ENCODE measurements at places on chromosomes 5 and 9.

DNA sequence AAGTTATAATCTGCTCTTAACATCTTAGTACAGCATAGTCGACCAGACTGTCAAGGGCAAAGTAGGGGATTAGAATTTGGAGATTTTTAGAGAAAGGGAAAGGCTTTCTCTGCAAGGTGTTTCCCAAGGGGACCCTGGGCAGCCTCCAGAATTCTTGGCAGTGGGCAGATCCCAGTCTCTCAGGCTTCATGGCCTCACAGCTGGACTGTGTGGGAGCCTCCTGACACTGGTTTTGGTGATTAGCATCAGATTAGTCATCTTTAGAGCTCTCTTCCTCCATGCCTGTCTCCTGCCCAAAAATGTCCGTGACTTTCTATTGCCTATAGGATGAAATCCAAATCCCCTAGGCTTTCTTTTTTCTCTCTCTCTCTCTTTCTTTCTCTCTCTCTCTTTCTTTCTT is 370.7 kb downstream of the ZSWIM6 start:
- DNase-seq: no peak

DNA sequence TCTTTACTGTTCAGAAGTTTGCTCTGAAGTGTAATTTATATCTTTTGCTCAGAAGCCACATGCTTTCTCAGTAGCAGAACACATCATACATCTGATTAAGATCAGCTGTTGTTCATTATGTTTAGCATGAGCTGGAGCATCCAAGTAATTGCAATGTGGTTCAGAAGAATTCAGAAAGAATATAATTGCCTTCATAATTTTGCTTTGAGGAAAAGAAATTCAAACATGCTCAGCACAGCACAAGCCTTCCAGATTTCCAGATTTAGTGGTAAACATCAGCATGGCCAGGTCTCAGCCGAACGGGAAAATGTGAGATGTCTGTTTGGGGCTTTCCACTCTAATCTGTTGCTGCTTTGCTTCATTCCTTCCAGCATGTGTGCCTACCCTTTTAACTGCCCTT is 65.9 kb downstream of the ITGA1 start:
- DNase-seq: no peak

DNA sequence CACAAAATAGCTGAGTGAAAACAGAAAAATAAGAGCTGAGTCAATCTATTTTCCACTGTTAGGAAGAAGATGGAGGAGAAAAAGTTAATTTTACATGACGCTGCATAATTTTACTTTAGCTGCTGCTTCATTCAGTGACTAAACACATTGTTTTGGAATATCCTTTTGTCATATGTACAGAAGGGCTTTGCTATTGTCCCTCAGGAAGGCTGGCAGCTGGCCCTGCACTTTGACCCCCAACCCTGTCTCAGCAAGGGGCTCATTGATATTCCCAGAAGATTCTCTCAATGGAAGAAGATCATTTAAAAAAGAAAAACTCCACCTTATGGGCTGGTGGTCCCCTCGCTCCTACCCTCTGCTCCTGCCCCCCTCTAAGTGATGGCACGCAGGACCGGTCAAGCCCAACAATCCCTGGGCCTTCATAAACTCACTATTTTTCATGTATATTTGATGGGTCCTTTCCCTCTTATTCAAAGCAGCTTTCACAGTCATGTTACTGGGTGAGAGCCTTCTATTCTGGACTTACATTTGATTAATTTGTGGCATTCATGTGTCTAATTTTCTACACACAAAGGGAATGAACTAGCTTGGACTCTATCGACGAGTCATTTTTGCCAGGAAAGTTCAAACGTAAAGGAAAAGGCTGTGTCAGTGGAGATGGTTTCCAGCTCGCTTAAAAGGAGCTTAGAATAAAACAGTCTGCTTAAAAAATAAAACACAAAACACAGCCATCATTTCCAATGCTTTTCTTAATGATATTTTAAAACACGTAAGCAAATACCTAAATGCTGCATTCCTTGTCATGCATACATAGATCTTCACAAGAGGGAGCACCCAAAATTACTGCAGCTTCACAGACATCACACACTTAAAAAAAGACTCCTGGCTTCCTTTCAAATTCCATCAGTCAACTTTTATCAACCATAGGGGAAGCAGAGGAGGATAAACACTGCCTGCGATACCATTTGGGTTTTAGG is 104.7 kb downstream of the EFNA5 start:
- no peak for DNase-seq

GRCh38 chr9:89137542-89138462 is 40.8 kb downstream of the SHC3 start:
- peak; percentile 84 for DNase-seq

DNA sequence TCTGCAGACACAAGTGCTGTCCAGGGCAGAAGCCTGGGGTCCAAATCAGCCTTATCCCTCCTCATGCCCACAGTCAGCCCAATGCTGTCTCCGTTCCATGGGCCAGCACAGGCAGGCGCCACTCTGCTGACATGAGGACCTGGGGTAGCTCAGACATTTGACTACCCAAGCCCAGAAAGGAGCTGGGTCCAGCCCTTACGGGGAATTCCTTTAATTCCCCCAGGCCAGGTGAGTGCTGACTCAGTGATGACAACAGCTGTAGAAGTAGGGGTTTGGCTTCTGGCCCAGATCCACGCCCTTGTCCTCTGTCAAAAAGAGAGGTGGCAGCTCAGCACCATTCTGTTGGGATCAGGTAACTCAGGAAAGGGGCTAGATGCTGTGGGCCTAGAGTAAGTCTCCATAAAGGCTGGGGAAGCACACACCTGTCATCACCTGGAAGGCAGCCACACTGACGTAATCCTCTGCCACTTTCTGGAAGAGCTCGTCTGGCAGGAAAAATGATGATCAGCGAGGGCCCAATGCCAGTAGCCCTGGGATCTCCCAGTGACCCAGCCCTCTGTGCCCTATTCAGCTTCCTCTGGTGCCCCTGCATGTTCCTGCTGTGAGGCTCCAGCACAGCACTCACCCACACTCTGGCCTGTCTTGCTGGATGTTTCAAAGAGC is 1.9 kb downstream of the RAB24 start:
- peak; percentile 91 for DNase-seq
